ENCODE measurements at places on chromosomes 11 and 22. TPM values are rescaled to one million over a fixed set of nuclear protein-coding genes. Genes with fewer than 3 reads are reported as not detected.
A peak's percentile ranks its signal among the peaks of the same experiment; 100 is the strongest.

TREH gene
- polyA plus RNA-seq = 2.0 TPM

ADAMTS15 gene
- 0.41 TPM for polyA plus RNA-seq

SCUBE2 gene
- polyA plus RNA-seq = 3.0 TPM

KCNC1 gene
- not detected for polyA plus RNA-seq

GRCh38 chr22:39567135-39567946 lies 3.2 kb upstream of the CACNA1I start:
- peak; percentile 80 for DNase-seq

DNA sequence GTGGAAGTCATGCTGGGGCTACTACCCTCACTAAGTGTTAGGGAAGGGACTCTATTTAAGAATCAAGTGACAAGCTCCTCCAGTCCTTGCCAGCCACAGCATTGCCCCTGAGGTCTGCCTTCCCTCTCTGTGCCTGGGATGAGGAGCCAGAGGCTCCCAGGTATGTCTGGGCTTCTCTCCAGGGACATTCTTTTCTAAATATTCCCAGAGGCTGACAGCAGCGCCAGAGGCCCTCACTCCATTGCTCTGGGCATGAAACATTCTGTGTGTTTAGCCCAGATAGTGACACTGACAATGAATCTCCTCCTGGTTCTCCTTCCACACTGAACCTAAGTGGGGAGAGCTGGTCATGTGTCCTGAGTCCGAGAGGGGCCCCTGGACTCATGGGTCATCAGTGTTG lies 2.2 kb downstream of the OR51E1 start:
- no peak for DNase-seq

Data from spleen (tissue), 13 donors.